ENCODE measurements at places on chromosomes 12 and 14. TPM values are rescaled to one million over a fixed set of nuclear protein-coding genes. Genes with fewer than 3 reads are reported as not detected.
A peak's percentile ranks its signal among the peaks of the same experiment; 100 is the strongest.

Gene KRT85
- not detected for total RNA-seq

Gene GNB3
- total RNA-seq: 3.2 TPM

- H3K27ac ChIP-seq: no peak overlapping the region
- H3K27me3 ChIP-seq: no peaks in the 10 kb centered on the region
- H3K4me3 ChIP-seq: no peak overlapping the region
- no peak for DNase-seq
- H3K4me1 ChIP-seq: no peaks in the 10 kb centered on the region
Observed at GRCh38 chr14:106564058-106564643, 1037.8 kb downstream of the TMEM121 start.

Gene RHEBL1
- total RNA-seq: 0.86 TPM

DNA sequence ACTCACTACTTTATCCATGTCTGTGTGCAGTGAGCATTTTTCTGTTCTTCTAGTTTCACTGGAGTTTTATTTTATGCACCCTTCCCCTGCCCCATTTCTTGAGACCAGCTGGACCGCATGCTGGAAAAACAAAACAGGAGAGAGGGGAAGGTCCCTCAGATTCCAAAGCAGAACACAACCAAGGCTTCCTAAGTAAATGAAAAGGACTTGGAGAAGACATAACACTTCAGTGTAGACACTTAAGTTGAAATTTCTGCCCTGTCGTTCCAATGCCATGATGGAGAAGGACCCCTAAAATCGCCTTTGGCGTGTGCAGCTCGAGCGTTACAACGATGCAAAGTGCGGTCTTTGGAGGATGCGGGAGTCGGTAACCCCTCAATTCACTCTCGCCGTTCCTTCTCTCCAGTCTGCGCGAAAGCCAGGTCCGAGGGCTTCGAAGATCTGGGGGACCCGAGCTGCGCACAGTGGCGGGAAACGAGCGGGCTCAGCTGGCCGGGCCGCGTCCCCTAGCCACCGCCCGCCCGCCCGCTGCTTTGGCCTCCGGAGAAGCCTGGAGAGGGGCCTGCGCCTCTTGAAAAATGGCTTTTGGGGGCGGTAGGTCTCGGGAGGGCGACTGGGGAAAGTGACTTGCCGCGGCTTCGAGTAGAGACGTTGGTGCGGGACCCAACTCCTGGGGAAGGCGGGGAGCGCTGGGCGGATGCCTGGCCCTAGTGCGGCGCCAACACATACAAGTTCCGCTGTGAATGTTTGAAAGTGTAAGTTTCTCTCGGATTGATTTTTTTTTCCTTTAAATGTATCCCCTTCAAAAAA is 11.2 kb upstream of the HOXC13 start:
- H3K27ac ChIP-seq: no peak overlapping the region
- no peak for DNase-seq
- no peak overlapping the region for H3K4me3 ChIP-seq
- H3K27me3 ChIP-seq: peaks cover 99% of the 10 kb centered on the region
- no peaks in the 10 kb centered on the region for H3K36me3 ChIP-seq
- H3K4me1 ChIP-seq: no peaks in the 10 kb centered on the region

DNA sequence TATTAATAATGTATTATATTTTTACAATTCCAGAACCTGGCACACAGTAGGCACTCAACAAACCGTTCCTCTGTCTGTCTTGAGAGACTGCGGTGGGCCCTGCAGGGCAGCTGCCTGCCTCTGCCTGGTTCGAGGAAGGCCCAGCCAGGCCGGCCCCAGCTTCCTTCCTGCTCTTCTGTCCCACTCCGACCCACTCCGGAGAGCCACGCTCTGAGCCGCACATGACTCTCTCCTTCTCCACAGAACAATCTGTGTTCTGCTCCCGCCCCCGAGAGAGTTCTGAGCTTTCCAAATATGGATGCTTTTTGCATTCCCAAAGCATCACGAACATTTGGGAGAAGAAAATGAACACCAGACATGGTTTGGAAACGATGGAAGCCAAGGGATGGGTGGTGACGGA is 57.3 kb downstream of the TTC7B start:
- DNase-seq: peak; percentile 77
- no peaks in the 10 kb centered on the region for H3K27me3 ChIP-seq
- H3K36me3 ChIP-seq: no peaks in the 10 kb centered on the region
- peaks cover 11% of the 10 kb centered on the region for H3K4me1 ChIP-seq
- H3K4me3 ChIP-seq: peak overlapping the region; percentile 87
- H3K27ac ChIP-seq: peak overlapping the region; percentile 81

Gene CTSG
- total RNA-seq: not detected

- H3K4me3 ChIP-seq: no peak overlapping the region
- DNase-seq: no peak
- H3K36me3 ChIP-seq: no peaks in the 10 kb centered on the region
- H3K4me1 ChIP-seq: no peaks in the 10 kb centered on the region
Observed at GRCh38 chr12:24760606-24761378, 188.1 kb downstream of the BCAT1 start.

GRCh38 chr12:52577316-52577715 is 3.7 kb upstream of the KRT74 start:
- H3K27ac ChIP-seq: no peak overlapping the region
- peaks cover 25% of the 10 kb centered on the region for H3K27me3 ChIP-seq
- H3K4me1 ChIP-seq: no peaks in the 10 kb centered on the region
- no peak overlapping the region for H3K4me3 ChIP-seq
- DNase-seq: no peak

- H3K27ac ChIP-seq: peak overlapping the region; percentile 49
- peak; percentile 49 for DNase-seq
- H3K27me3 ChIP-seq: no peaks in the 10 kb centered on the region
- H3K4me3 ChIP-seq: peak overlapping the region; percentile 96
Observed at GRCh38 chr12:51951843-51952722, 584 bp downstream of the ACVR1B start.

Gene KCNMB4
- total RNA-seq: 2.7 TPM

Gene SLC10A1
- not detected for total RNA-seq

Gene KERA
- total RNA-seq: not detected

GRCh38 chr12:88035907-88036289 is 6.7 kb upstream of the C12orf50 start:
- peaks cover 13% of the 10 kb centered on the region for H3K4me1 ChIP-seq
- H3K27ac ChIP-seq: peak overlapping the region; percentile 46
- no peaks in the 10 kb centered on the region for H3K36me3 ChIP-seq
- H3K4me3 ChIP-seq: peak overlapping the region; percentile 82
- DNase-seq: no peak

DNA sequence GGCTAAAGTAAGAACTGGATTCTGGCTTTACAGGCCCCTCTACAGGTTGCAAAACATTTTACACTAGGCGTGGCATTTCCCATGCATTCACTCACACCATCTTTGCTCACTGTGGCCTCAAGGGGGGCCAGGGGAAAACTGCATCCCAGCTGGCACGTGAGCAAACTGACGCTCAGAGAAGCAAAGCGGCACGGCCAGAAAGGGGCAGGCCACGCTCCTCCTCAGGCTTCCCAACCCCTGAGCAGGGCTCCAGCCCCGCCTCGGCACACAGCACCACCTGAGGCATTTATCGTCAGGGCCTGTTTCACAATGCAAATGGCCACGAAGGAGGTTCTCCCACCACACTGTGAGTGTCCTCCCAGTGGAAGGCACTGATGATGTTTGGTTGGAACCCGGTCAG is 90.8 kb downstream of the BCL11B start:
- H3K4me3 ChIP-seq: no peak overlapping the region
- no peaks in the 10 kb centered on the region for H3K4me1 ChIP-seq
- no peaks in the 10 kb centered on the region for H3K27me3 ChIP-seq
- no peaks in the 10 kb centered on the region for H3K36me3 ChIP-seq
- no peak overlapping the region for H3K27ac ChIP-seq

GRCh38 chr14:52015411-52016030 is 26.2 kb downstream of the RTRAF start:
- 0 out of 2 replicates have a peak, but pooled peaks cover 11% of the 10 kb centered on the region for H3K36me3 ChIP-seq
- no peak overlapping the region for H3K4me3 ChIP-seq
- H3K27ac ChIP-seq: no peak overlapping the region
- no peaks in the 10 kb centered on the region for H3K27me3 ChIP-seq

- H3K4me3 ChIP-seq: 0 out of 2 replicates have a peak overlapping the region, but pooled peaks have one; percentile 5
- DNase-seq: peak; percentile 52
- H3K4me1 ChIP-seq: peaks cover 22% of the 10 kb centered on the region
- peak overlapping the region; percentile 66 for H3K27ac ChIP-seq
- H3K36me3 ChIP-seq: no peaks in the 10 kb centered on the region
- no peaks in the 10 kb centered on the region for H3K27me3 ChIP-seq
Observed at GRCh38 chr14:65703996-65704395, 291.5 kb downstream of the FUT8 start.

Gene KRT72
- total RNA-seq: not detected

Gene MIP
- not detected for total RNA-seq

DNA sequence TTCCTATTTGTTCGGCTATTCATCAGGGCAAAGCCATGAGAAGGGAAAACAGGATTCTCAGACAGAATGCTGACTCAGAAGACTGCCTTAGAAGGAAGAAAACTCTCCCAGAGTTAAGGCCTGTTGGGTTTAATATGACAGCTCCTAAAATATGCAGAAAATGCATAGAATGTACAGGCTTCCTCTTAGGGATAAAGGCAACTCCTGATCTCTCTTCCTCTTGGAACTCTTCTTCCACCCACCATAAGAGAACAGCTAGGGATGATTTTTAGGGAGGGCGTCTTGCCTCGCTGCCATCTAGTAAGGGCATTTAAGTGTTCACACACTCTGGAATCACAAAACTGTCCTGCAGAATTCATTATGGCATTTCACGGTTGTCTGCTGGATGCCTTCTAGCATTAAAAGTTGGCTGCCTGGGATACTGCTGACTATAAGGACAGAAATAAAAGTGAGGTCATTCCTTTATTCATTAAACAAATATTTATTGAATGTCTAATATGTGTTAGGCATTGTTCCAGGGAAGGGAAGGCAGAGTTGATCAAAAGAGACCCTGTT is 73.7 kb downstream of the DCAF5 start:
- peaks cover 4% of the 10 kb centered on the region for H3K36me3 ChIP-seq
- H3K27me3 ChIP-seq: no peaks in the 10 kb centered on the region
- H3K27ac ChIP-seq: peak overlapping the region; percentile 90
- peaks cover 40% of the 10 kb centered on the region for H3K4me1 ChIP-seq

Gene PPFIA2
- total RNA-seq: not detected

GRCh38 chr14:52906141-52906601 is 44.7 kb downstream of the FERMT2 start:
- peak; percentile 93 for DNase-seq
- H3K27ac ChIP-seq: peak overlapping the region; percentile 77
- peaks cover 20% of the 10 kb centered on the region for H3K36me3 ChIP-seq
- peaks cover 73% of the 10 kb centered on the region for H3K4me1 ChIP-seq

Gene CLMN
- total RNA-seq: 0.76 TPM

Gene PTCSC3
- not detected for total RNA-seq

- H3K4me3 ChIP-seq: no peak overlapping the region
- DNase-seq: no peak
- no peaks in the 10 kb centered on the region for H3K4me1 ChIP-seq
- H3K27me3 ChIP-seq: no peaks in the 10 kb centered on the region
- no peaks in the 10 kb centered on the region for H3K36me3 ChIP-seq
Observed at GRCh38 chr12:34109390-34109789, 87.1 kb downstream of the ALG10 start.

GRCh38 chr14:68062651-68063050 is 243.1 kb downstream of the RAD51B start:
- H3K27ac ChIP-seq: no peak overlapping the region
- H3K36me3 ChIP-seq: no peaks in the 10 kb centered on the region
- no peaks in the 10 kb centered on the region for H3K27me3 ChIP-seq
- H3K4me1 ChIP-seq: no peaks in the 10 kb centered on the region

- peaks cover 34% of the 10 kb centered on the region for H3K4me1 ChIP-seq
- no peaks in the 10 kb centered on the region for H3K27me3 ChIP-seq
- no peak for DNase-seq
- no peak overlapping the region for H3K4me3 ChIP-seq
- no peaks in the 10 kb centered on the region for H3K36me3 ChIP-seq
- no peak overlapping the region for H3K27ac ChIP-seq
Observed at GRCh38 chr12:88327276-88327675, 185.2 kb downstream of the TMTC3 start.

GRCh38 chr14:93114713-93115068 is 1.0 kb downstream of the ITPK1 start:
- no peaks in the 10 kb centered on the region for H3K27me3 ChIP-seq
- DNase-seq: no peak
- no peaks in the 10 kb centered on the region for H3K36me3 ChIP-seq
- H3K4me1 ChIP-seq: peaks cover 14% of the 10 kb centered on the region
- no peak overlapping the region for H3K27ac ChIP-seq
- H3K4me3 ChIP-seq: peak overlapping the region; percentile 84

- no peaks in the 10 kb centered on the region for H3K4me1 ChIP-seq
- no peak overlapping the region for H3K27ac ChIP-seq
- peak; percentile 75 for DNase-seq
Observed at GRCh38 chr12:10331642-10332239, 24.1 kb downstream of the KLRD1 start.

- no peak overlapping the region for H3K4me3 ChIP-seq
- H3K4me1 ChIP-seq: no peaks in the 10 kb centered on the region
- 0 out of 2 replicates have a peak, but pooled peaks cover 18% of the 10 kb centered on the region for H3K36me3 ChIP-seq
- H3K27me3 ChIP-seq: no peaks in the 10 kb centered on the region
- no peak overlapping the region for H3K27ac ChIP-seq
Observed at GRCh38 chr14:52014601-52015267, 25.4 kb downstream of the RTRAF start.

- no peaks in the 10 kb centered on the region for H3K36me3 ChIP-seq
- no peaks in the 10 kb centered on the region for H3K27me3 ChIP-seq
- no peak for DNase-seq
Observed at GRCh38 chr14:93895023-93895604, 32.0 kb upstream of the FAM181A start.

DNA sequence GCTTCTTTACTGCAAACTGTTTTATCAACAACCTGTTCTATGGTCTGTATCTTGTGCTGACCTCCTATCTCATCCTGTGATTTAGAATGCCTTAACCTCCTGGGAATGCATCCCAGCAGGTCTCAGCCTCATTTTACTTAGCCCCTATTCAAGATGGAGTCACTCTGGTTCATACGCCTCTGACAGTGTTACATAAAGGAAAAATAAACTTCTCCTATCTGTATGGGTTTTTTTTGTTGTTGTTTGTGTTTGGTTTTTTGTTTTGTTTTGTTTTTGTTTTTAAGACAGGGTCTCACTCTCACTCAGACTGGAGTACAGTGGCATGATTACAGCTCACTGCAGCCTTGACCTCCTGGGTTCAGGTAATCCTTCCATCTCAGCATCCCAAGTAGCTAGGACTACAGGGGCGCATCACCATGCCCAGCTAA is 62.1 kb downstream of the RESF1 start:
- no peak overlapping the region for H3K4me3 ChIP-seq
- no peaks in the 10 kb centered on the region for H3K4me1 ChIP-seq
- H3K27ac ChIP-seq: no peak overlapping the region
- H3K27me3 ChIP-seq: no peaks in the 10 kb centered on the region
- no peak for DNase-seq
- H3K36me3 ChIP-seq: no peaks in the 10 kb centered on the region

DNA sequence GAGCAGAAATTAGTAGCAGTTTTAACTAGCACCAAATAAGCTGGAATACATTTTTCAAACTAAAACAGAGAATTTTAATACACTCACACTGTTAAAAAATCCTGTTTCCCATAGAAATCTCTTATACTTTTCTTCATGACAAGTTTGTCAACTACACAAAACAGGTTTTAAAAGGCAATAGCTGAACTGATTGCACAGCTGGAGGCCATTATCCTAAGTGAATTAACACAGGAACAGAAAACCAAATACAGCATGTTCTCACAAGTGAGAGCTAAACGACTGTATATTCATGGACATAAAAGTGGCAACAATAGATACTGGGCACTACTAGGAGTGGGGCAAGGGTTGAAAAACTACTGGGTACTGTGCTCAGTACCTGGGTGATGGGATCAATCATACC is 11.6 kb upstream of the HAL start:
- DNase-seq: no peak
- H3K27me3 ChIP-seq: no peaks in the 10 kb centered on the region
- peaks cover 33% of the 10 kb centered on the region for H3K36me3 ChIP-seq

All from GM23248 (cell line).